Immature natural killer cell (primary cell): ENCODE measurements at places on chromosomes 12 and 14. TPM values are rescaled to one million over a fixed set of nuclear protein-coding genes. Genes with fewer than 3 reads are reported as not detected.

DNA sequence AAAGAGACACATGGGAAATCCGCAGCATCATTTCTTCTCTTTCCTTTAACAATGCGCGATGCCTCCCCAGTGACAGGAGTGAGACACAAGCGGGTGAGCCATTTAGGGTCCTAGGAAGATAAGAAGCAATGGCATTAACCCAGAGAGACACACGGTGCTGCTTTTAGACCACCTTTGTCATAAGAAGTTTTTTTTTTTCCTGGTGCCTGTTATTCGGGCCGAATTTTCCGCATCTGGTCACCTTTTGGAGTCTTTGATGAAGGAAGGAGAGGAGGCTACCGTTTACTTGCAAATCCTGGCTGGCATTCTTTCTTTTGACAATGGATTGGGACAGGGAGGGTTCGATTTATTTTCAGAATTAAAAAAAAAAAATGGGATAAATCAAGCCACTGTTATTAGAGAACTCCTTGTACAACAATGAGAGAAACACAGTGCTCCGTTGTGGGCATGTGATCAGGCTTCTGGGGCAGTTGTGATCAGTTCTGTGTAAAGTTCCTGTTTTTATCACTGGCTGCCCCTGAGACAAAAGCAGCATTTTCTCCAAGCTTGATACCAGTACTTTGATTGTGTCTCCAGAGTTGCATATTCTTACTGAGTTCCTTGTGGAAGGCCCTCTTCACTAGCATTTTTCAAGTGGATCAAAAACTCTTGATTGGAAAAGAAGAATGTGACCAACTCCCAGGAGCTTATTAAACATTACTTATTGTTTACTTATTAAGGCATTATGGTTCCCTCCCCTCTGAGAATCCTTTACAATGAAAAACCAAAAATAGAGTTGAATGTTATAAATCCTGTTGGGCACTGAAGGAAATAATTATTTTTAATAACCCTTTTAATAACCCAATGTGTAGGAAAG, 1.1 kb downstream of the DIP2B start:
- peaks cover 44% of the 10 kb centered on the region for H3K4me1 ChIP-seq
- H3K36me3 ChIP-seq: no peaks in the 10 kb centered on the region
- peak overlapping the region; percentile 94 for H3K27ac ChIP-seq
- no peaks in the 10 kb centered on the region for H3K27me3 ChIP-seq

DNA sequence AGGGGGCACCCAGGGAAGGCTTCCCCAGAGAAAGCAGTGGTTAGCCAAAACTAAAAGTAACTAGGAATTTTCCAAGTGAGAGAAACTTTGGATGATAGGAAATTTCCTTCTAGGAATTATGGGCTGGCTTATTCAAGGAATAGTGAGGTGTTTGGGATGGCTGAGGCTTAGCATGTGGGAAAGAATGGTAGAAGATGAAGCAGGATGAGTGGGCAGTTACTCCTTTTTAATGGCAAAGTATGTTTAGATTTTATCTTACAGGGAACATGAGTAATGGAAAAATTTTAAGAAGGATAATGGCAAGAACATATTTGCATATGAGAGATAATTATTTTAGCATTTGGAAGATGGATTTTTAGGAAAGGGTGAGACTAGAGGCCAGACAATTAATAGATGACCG, 197.6 kb downstream of the SLC38A4 start:
- H3K4me1 ChIP-seq: peaks cover 30% of the 10 kb centered on the region
- no peak overlapping the region for H3K4me3 ChIP-seq
- no peak overlapping the region for H3K27ac ChIP-seq
- no peak for DNase-seq

DNA sequence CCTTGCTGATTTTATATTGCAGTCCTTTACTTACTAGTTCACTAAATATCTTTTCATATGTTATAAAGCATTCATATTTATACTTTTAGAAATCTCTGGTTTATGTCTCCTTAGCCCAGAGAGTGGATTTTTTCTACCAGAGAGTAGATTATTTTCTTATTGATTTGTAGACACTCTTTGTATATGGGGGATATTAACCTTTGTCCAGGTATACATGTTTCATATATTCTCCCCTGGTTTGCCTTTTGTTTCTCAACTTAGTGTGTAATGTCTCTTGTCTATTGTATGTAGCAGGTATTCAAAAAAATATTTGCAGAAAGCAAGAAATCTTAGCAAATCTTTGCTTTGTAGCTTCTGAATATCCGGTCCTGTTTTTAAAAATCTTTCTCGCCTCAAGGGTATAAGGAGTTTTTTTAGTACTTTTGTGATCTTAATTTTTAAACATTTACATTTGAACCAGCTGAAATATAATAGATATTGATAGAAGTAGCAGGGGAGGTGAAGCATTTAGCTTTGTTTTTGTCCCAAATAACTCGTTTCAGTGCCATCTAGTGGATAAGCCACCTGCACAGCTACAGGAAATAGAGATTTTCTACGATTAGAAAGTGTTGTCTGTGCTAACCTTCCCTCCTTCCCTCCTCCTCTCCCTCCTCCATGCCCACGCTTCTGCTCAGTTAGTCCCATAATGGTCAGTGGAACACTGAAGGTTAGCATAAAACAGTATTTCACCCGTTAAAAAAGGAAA, 97.0 kb downstream of the PHETA1 start:
- no peaks in the 10 kb centered on the region for H3K4me1 ChIP-seq
- no peak overlapping the region for H3K27ac ChIP-seq
- no peak overlapping the region for H3K4me3 ChIP-seq
- H3K27me3 ChIP-seq: peaks cover 4% of the 10 kb centered on the region

- H3K4me1 ChIP-seq: no peaks in the 10 kb centered on the region
- peaks cover 3% of the 10 kb centered on the region for H3K36me3 ChIP-seq
- no peak overlapping the region for H3K27ac ChIP-seq
- no peak overlapping the region for H3K4me3 ChIP-seq
- peaks cover 8% of the 10 kb centered on the region for H3K27me3 ChIP-seq
- DNase-seq: no peak
Measured at GRCh38 chr14:92905667-92906066, 17.3 kb upstream of the CHGA start.

DNA sequence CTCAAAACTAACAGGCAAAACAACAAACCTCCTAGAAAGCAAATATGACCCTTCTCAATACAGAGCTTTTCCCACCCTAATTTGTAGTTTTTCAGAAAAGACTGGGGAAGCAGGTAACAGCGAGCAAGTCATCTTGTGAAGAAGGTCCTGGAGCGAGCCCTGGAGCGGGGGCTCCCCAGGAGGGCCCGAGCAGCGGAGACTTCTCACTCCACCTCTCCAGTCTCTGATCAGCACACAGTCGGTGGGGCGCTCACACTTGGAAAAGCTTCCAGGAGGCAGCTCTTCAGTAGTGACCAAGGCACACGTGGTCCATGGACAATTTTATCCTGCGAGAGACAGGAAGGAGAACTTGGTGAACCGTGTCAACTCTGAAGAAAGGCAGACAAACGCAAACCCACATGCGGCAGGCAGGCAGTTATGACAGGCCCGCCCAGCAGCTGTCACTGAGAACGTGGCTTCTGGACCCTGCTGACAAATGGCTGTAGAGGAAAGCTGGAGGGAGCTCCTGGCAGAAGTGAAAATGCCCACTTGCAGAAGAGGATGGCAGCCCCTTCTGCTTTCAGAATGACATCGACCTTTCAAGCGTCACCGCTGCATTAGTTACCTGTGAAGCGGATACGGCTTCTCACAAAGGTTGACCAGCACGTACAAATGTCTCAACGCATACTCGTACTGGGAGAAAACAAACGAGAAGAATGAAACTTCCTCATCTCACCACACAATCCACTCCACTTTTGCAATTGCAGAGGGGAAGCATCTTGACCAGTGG, 44.2 kb downstream of the LGMN start:
- H3K36me3 ChIP-seq: no peaks in the 10 kb centered on the region
- H3K27ac ChIP-seq: no peak overlapping the region
- DNase-seq: peak; percentile 41
- peaks cover 22% of the 10 kb centered on the region for H3K4me1 ChIP-seq

DNA sequence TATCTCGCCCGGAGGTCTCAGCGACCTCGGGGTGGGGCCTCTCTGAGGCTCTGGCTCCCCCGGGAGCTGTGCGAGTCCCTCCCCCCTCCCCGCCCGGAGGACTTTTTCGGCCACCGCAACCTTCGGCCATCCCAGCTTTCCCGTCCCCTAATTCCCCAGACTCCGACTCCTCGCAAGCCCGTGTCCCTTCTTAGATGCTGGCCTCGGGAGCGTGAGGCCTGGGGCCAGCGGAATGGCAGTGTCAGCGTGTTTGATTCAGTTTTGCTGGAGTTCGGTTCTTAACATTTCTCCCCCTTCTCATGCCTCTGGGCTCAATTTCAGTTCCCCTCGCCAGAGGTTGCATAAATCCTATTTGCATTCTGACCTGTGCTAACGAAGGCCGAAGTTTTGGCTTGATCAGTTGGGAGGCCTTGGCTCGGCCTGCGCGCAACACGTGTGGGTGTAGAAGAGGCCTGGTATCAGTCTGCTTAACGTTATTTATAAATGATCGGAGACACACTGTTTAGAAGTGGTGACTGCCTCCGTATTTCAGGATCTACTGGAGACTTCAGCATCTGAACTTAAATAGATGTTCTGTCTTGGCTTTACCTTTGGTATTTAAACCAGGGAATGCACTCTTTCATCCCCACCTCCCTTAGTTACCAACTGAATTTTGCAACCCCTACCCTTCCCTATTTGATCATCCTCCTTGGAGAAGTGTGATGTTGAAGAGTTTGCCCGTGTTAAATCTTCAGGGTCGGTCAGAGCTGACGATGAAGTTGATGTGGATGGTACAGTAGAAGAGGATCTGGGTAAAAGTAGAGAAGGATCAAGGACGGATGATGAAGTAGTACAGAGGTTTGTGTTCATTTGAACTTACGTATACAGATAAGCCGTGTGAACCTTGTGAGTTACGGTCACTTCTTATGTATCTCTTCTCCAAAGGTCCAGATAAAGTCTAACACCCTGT, 851 bp downstream of the HSP90B1 start:
- H3K27me3 ChIP-seq: peaks cover 30% of the 10 kb centered on the region
- peak overlapping the region; percentile 99 for H3K27ac ChIP-seq
- H3K4me1 ChIP-seq: peaks cover 80% of the 10 kb centered on the region
- peak overlapping the region; percentile 94 for H3K4me3 ChIP-seq
- peak; percentile 21 for DNase-seq

GRCh38 chr14:105847400-105847799, 321.0 kb downstream of the TMEM121 start:
- no peaks in the 10 kb centered on the region for H3K4me1 ChIP-seq
- no peak overlapping the region for H3K4me3 ChIP-seq
- H3K36me3 ChIP-seq: no peaks in the 10 kb centered on the region
- no peak overlapping the region for H3K27ac ChIP-seq
- no peak for DNase-seq

DNA sequence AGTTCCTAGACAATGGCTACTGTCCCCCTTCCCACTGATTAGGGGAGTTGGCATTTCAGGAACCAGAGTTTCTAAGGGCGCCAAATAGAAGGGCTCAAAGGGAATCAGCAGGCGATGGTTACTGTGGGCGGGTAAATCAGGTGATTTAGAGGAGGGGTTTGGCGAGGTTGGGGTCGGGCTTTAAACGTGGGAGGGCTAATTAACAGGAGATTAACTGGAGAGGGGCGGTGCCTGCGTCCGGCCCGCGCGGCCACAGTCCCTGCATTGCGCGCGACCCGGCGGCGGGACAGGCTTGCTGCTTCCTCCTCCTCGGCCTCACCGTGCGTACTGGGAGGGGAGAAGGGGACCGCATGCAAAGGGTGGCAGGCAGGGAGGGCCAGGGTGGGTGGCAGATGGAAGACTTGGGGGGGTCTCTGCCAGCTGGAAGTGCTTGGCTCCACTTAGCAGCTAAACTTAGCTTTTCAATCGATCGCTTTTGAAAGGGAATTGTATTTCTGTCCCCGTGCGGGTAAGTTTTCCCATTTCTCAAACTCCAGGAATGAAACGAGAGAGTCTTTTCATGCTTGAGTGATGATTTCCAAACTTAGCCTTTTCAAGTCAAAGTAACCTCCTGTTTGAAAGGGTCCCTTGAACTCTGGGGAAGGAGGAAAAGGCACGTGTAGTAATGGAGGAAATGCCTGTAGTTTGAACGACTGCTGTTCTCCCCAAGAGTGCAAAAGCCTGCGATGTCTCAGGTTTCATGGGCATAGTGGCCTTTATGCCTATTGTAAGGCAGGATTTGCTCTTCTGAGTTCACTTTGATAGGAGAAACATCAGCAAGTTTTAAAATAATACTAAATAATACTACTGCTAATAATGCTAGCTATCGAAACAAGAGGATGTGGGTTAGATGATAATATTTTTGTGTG, at the start of gene MGST1:
TSS of gene MGST1 (plus strand) at position 255 of the 908 bp plus-strand sequence. CDS start 6,608 bp downstream, outside the sequence.
- no peak within 1 kb of the TSS for H3K27ac ChIP-seq
- H3K27me3 ChIP-seq: peaks cover 3% of the 10 kb centered on the region
- H3K4me3 ChIP-seq: no peak within 1 kb of the TSS
- H3K4me1 ChIP-seq: no peaks in the 10 kb centered on the region
- no peaks in the 10 kb centered on the region for H3K36me3 ChIP-seq
- no peak for DNase-seq

DNA sequence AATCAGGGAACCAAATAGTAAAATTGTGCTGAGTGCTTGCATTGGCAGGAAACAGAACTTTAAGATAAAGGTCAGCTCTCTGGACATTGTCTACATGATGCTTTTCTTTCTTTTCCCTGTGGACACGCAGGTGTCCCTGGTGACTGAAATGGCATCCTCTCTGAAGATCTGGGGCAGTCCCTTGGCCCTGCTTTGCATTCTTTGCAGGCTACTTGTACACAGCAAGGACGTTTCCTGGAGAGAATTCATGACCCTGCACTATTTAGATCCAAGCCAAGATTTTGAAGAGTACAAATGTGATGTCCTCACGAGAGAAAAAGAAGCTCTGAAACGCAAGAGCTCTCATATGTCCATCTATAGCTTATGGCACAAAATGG, 11.3 kb upstream of the EDDM3A start:
- no peaks in the 10 kb centered on the region for H3K27me3 ChIP-seq
- H3K27ac ChIP-seq: no peak overlapping the region
- H3K36me3 ChIP-seq: no peaks in the 10 kb centered on the region
- H3K4me1 ChIP-seq: no peaks in the 10 kb centered on the region

DNA sequence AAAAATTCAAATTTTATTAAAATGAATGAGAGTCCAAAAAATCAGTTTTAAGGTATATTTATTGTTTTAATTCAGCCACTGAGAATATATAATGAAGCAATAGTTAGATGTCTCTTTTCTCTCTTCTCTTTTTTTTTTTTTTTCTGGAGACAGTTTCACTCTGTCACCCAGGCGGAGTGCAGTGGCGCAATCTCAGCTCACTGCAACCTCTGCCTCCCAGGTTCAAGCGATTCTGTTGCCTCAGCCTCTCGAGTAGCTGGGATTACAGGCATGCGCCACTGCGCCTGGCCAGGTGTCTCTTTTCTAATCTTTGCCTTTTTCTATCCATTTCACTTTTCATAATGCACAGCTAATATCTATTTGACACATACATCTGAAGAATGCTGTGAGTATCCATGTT, 307.1 kb upstream of the RGS6 start:
- peaks cover 48% of the 10 kb centered on the region for H3K36me3 ChIP-seq
- no peak overlapping the region for H3K27ac ChIP-seq
- DNase-seq: no peak
- no peaks in the 10 kb centered on the region for H3K27me3 ChIP-seq
- no peak overlapping the region for H3K4me3 ChIP-seq

- H3K36me3 ChIP-seq: no peaks in the 10 kb centered on the region
- no peak overlapping the region for H3K4me3 ChIP-seq
- H3K4me1 ChIP-seq: no peaks in the 10 kb centered on the region
- no peak overlapping the region for H3K27ac ChIP-seq
- no peak for DNase-seq
Measured at GRCh38 chr14:101364503-101365328, 196.6 kb upstream of the DIO3 start.

The LMNTD1 gene
- polyA plus RNA-seq: not detected

The FOXN4 gene
- not detected for polyA plus RNA-seq

The IAPP gene
- polyA plus RNA-seq: not detected

The CREBL2 gene
- 14.6 TPM for polyA plus RNA-seq

The DPPA3 gene
- not detected for polyA plus RNA-seq

The CD27 gene
- 28.5 TPM for polyA plus RNA-seq
